AG20443 (cell line): ENCODE measurements at places on chromosomes 12 and 14.

DNA sequence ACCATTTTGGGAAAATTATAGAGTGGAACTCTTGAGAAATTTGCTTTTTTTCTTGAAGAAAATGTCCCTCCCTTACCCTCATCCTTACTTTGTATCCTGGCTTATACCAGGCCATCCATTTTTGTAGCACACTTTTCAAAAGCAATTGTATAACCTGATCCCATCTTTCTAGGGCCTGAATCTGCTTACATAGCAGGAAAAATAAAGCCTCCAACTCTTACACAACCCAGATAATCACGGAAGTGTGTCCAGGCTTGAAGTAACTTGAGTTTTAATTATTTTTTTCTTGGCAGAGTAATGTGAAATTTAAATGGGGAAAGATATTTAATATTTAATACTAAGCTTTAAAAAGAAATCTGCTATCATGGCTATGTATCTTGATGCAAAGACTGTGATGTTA lies 23.0 kb downstream of the SERPINA3 start:
- no peak for DNase-seq

GRCh38 chr14:51039252-51039651 lies 55.7 kb downstream of the TRIM9 start:
- DNase-seq: no peak

- no peak for DNase-seq
Observed at GRCh38 chr14:72518809-72519377, 375.0 kb downstream of the DPF3 start.

GRCh38 chr12:119781804-119782203 lies 95.3 kb downstream of the CIT start:
- no peak for DNase-seq

DNA sequence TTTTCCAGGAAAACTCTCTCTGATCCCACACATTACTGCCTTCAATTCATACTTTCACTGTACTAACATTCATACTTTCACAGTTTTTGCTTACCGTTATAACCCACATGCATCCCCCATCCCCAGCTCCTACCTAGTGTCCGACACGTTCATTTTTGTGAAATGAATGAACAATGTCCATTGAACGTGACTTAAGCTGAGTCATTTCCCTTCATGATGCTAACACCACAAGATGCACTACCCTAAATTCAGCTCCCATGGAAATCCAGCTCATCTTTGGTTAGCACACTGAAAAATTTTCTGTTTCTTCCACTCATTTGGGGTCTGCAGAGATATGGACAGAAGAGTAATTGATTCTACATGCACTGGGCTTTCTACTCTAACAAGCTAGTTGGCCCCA lies 84.7 kb downstream of the GALNT4 start:
- DNase-seq: peak; percentile 55

DNA sequence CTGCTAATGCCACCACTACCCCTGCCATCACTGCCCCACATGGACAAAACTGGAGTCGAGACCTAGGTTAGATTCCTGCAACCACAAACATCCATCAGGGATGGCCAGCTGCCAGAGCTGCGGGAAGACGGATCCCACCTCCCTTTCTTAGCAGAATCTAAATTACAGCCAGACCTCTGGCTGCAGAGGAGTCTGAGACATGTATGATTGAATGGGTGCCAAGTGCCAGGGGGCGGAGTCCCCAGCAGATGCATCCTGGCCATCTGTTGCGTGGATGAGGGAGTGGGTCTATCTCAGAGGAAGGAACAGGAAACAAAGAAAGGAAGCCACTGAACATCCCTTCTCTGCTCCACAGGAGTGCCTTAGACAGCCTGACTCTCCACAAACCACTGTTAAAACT lies 7.1 kb upstream of the OAS2 start:
- no peak for DNase-seq

DNA sequence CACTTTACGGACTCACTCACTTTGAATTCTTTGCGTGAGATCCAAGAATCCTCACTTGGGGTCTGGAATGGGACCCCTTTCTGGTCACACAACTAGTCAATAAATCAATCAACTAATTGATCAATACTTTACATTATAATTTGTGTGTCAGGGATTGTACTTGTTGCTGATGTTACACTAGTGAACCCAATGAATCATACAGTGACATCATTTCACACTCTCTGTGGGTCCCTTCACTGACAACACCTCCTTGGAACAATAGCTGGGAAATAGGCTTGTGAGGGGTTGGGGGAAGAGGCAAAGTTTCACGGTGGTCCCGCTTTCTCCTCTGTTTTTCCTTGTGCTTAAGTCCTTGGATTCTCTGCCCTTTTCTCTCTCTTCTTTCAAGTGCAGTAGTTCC lies 35.0 kb downstream of the TPH2 start:
- no peak for DNase-seq

DNA sequence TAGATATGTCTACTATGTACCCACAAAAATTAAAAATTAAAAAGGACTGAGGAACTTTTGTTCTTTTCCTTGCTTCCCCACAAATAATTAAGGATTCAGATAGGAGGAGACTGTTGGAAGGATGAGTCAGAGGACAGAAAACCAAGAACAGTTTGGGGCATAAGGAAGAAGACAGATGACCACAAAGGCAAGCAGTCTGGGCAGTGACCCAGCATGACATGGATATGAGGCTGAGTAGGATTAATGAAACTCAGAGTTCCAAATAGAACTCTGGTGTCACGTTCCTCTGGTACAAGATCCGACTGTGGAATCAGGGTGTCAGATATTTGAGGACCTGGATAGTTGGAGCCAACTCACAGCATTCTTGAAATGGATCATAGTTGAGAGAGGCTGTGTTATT lies 89.3 kb upstream of the SLC38A4 start:
- peak; percentile 80 for DNase-seq

DNA sequence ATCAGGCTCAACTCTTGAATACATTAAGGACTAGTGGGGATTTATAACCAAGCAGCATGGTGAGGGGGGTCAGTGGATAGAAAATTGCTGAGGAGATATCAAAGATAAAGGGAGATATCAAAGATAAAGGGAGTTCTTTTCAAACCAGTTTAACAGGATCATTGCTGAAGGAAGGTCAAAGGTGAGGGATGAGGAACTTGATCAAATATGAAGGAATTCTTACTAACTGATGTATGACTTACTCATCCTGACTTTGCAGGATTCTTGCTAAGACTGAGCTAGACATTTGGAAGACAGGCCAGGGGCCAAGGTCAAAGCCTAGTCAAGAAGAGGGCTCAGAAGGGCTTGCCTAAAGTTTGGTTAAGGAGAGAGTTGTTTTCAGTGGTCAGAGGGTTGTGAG lies 4.8 kb downstream of the ABHD4 start:
- no peak for DNase-seq

GRCh38 chr12:32211066-32211899 lies 104.6 kb downstream of the BICD1 start:
- no peak for DNase-seq

GRCh38 chr14:104421401-104421821 lies 158.2 kb upstream of the C14orf180 start:
- no peak for DNase-seq

DNA sequence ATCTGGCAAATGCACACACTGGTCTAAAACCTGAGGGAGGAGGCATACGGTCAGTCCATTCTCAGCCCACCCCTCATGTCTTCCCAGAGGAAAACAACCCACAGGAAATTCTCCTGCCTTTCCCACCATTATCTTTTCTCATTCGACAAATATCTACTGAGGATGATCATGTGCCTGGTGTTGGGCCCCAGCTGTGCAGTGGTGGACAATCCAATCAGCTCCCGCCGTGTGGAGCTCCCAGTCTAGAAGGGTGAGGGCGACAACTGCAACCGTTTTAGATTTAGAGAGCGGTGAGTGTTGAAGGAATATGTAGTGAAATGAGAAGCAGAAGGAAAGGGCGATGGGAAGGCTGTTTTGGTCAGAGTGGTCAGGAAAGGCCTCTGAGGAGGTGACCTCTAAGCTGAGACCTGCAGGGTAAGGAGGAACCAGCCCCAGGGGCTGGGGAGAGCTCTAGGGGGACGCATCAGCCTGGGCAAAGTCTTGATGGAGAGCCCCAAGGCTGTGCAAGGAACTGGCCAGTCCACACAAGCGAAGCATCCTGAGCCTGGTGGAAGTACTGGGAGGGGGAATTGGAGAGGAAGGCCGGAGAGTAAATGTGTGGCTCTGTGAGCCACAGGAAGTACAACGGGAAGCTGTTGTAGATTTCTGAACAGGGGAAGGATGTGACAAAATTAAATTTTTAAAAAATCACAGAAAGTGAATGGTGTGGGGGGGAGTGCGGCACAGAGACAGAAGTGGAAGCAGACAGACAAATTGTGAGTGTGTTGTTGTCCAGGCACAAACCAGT lies 192.8 kb downstream of the NTF3 start:
- DNase-seq: no peak

DNA sequence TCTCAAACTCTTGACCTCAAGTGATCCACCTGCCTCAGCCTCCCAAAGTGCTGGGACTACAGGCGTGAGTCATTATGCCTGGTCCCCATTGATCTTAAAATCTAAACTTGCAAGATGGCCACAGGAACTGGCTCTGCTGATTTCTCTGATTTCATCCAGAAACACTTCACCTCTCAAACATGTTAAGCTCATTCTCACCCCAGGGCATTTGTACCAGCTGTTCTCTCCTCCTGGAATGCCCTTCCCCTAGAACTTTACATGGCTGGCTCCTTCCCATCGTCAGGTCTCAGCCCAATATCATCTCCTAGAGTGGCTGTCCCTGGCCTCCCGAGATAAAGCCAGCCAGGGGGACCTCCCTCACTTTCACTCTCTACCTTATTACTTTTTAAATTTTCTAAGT lies 5.3 kb upstream of the LRTM2 start:
- DNase-seq: no peak

DNA sequence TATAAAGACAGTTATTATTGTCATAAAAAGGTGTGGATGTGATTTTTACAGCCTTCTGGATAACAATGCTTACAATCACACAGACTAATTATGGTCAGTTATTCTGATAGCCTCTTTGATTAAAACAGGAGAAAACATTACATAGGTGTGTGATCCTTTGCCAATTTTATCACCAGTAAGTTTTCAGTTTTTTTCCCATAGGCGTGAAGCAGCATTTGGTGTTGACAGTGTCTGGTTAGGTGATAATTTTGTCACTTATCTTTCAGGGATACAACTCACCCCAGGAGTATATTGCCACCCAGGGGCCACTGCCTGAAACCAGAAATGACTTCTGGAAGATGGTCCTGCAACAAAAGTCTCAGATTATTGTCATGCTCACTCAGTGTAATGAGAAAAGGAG lies 208.8 kb downstream of the EPS8 start:
- DNase-seq: no peak

DNA sequence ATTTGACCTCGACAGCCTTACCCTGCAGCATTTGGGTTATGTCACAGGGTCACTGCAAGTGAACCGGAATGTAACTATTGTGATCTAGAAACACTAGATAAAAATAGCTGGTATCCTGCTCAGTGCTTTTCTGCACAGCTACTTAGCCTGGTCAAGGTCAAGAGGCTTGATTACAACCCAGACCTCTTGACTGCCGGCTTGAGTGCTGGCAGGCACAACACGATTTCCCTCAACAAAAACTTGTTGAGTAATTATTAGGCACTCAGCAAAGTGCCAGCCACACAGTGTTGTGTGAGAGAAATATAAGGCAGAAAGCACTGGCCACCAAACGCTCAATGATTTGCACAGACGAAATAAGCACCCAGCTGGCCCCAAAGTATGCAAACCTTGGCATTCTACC lies 156.7 kb downstream of the NUAK1 start:
- DNase-seq: no peak

GRCh38 chr12:27319848-27320247 lies 12.8 kb upstream of the BMAL2 start:
- no peak for DNase-seq

DNA sequence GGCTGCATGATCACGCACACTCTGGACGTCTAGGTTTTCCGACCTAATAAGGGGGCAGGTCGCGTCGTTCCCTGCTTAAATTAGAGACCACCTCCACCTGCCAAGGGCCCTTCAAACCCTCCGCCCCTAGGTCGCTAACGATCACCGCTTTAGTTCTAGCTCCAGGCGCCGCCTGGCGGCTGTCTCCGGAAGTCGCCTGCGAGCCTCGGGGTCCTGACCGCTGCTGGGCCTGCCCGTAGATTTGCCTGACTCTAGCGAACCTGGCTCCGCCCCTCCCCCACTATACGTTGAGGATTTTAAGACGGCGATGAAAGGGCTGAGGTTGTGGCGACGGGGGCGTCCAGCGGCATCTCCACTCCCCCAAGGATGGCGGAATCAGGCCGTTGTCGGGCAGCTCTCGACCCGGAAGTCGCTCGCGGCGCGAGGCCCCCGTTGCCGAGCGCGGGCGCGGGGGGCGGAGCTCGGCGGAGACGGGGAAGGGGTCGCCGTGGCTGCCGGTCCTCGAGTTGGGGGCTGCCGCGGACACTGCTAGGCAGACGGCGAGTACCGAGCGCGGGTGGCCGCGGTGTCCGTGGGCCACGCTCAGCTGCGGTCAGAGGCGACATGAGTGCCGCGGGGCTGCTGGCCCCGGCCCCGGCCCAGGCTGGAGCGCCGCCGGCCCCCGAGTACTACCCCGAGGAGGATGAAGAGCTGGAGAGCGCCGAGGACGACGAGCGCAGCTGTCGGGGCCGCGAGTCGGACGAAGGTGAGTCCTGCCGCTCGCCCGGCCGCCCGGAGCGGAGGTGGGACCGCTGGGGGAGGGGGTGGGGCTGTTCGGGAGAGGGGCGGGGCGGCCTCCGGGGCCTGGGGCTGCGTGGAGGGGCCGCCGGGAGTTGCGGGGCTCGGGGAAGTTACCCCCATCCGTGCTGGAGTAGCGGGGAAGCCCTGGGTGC lies at the start of gene SUDS3:
Gene SUDS3 (plus strand): TSS at position 467 of the 932 bp plus-strand sequence. CDS start 137 bp downstream, at position 604.
- peak; percentile 90 for DNase-seq

DNA sequence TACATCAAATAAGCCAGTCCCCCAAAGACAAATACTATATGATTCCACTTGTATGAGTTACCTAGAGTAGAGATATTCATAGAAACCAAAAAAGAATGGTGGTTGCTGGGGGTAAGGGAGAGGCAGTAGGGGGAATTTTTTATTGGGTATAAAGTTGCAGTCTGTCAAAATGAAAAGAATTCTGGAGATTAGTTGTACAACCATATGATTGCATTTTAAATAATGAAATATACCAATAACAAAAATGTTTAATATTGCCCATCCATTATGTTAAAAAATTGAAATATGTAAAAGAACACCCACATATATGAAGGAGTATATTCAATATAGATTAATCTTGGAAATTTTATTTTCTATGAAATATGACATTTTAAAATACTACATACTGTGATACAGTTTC lies 1383.5 kb downstream of the FSCB start:
- no peak for DNase-seq

GRCh38 chr12:2628401-2628800 lies 166.4 kb upstream of the FKBP4 start:
- DNase-seq: no peak

DNA sequence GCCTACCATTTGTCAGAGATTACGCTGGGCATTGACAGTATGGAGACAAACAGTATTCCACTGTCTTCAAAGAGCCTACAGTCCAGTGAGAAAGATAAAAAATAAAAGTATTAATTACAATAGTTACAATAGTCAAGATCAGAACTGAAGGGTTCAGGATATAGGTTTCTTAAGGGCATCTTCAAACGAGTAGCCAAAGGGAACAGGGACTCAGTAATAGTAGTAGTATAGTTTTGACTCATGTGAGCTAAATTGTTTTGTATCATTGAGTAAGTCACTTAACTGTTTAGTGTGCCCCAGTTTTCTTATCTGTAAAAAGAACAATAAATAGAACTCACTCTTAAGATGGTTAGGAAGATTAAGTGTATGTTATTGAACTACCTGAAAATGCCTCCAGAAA lies 123.6 kb downstream of the METTL25 start:
- no peak for DNase-seq
